H1 (cell line): ENCODE measurements at places on chromosomes 1 and 21.

DNA sequence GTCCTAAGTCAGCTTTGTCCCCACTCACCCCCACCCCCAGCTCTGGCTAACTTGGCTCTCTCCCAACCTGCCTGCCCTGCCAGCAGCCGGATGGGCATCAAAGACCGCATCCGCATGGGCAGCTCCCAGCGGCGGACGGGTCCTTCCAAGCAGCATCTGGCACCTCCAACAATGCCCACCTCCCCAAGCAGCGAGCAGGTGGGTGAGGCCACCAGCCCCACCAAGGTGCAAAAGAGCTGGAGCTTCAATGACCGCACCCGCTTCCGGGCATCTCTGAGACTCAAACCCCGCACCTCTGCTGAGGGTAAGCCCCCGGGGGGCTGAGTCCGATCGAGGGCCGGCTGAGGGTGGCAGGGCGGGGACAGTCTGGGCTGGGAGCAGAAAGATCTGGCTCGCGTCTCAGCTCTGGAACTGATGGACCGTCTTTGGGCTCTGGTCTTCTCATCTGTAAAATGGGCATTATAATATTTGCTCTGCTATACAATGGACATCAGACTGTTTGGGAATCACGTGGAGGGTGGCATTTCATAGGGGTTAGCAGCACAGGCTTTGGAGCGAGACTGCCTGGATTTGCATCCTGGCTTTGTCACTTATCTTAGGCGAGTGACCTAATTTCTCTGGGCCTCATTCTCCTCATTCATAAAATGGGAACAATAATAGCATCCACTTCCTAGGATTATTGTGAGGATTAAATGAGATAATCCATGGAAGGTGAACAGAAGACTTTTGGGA, 31.0 kb downstream of the CITED4 start:
- H3K27me3 ChIP-seq, result no peaks in the 10 kb centered on the region
- H3K27ac ChIP-seq, result no peak overlapping the region
- no peak for DNase-seq
- H3K36me3 ChIP-seq, result no peaks in the 10 kb centered on the region

DNA sequence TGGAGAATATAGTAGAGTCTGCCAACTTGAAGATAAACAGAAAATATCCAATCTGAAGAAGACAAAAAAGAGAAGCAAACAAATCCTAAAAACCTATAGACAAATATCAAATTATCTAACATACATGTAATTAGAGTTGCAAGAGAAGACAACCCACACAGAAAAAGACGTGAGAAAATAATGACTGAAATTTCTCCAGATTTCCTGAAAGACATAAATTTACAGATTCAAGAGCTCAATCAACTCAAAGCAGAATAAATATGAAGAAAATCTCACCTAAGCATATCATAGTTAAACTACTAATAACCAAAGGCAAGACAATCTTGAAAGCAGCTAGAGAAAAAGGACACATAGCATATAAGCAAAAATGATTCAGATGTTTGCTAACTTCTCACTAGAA, 261.2 kb upstream of the NFIA start:
- H3K4me3 ChIP-seq, result no peak overlapping the region
- no peak overlapping the region for H3K27ac ChIP-seq
- H3K4me1 ChIP-seq, result no peaks in the 10 kb centered on the region
- no peaks in the 10 kb centered on the region for H3K27me3 ChIP-seq
- DNase-seq, result no peak

DNA sequence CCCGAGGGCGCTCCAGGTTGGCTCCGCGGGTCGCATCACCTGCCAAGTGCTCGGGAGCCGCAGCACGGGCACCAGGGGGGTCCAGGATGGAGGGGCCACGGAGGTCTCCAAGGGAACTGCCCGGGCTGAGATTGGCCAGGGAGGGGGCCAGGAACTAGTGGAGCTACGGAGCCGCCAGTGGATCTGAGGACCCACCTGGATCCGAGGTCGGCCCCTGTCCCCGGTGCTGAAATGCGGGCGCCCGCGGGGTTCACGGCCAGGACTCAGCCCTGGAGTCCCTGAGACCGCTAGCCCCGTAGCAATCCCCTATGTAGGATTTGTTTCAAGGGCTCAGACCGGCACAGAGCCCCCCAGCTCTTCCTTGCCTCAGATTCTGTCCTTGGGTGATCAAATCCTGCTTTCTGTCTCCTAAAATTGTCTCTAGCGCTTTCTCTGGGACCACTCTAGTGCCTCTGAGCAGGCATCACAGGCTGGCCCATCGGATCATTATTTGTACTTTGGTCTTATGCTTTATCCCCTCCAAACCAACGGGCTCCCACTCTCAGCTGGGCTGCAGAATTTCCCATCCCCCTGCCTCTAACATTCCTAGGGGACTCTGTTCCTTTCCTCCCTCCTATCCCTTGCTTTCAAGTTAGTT, 27.3 kb downstream of the KIAA2013 start:
- H3K4me3 ChIP-seq, result no peak overlapping the region
- DNase-seq, result peak; percentile 93
- no peak overlapping the region for H3K27ac ChIP-seq
- H3K27me3 ChIP-seq, result no peaks in the 10 kb centered on the region
- H3K36me3 ChIP-seq, result no peaks in the 10 kb centered on the region

GRCh38 chr1:111422546-111423391, 4.8 kb downstream of the OVGP1 start:
- no peak for DNase-seq
- H3K36me3 ChIP-seq, result no peaks in the 10 kb centered on the region
- no peak overlapping the region for H3K27ac ChIP-seq
- H3K4me3 ChIP-seq, result no peak overlapping the region
- H3K4me1 ChIP-seq, result no peaks in the 10 kb centered on the region

DNA sequence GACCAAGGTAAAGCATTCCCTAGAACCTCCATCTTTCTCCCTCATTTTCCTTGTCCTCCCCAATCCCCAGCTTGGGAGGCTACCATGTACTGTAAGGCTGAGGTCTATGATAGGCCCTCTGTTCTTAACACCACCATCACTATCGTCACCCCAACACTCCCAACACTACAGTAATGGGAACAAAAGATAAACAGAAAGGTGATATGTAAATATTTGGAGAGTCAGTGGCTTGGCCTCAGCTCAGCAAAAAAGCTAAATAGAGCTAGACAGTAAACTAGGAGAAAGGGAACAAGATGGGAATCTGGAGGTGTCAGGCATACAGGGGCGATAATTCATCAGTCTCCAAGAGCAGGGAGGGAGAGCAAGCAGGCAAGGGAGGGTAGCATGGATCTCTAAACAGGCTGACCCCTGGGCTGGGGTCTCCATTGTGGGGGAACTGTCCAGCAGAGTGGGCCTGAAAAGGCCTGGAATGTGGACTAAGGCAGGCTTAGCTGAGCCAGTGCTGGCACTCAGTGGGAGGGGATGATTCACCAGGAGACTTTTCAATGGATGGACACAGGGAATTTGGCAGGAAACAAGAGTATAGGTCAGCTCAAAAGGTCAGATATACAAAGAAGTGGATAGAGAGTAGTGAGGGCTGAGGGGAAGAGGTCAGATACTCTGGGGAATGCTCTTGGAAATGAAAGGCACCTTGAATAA, 6.7 kb downstream of the WNT2B start:
- DNase-seq, result no peak
- no peak overlapping the region for H3K27ac ChIP-seq
- H3K4me1 ChIP-seq, result peaks cover 5% of the 10 kb centered on the region; the same call in 1 of the 2 replicates
- no peak overlapping the region for H3K4me3 ChIP-seq
- H3K27me3 ChIP-seq, result peaks cover 17% of the 10 kb centered on the region

DNA sequence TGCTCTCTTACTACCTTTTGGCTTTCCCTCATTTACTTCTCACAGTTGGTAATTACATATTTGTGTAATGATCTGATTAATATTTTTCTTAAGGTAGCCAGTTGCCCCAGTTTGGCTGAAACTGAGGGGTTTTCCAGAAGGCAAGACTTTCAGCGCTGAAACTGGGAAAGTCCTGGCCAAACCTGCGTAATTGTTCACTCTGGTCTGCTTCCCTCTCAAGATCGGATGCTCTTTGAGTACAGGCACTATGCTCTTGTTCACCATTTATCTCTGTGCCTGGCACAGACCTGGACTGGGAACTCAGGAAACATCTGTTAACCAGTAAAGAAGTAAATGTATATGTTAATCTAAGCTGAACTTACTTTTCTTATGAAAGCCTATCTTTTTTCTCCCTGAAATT, 209.6 kb upstream of the HOOK1 start:
- no peaks in the 10 kb centered on the region for H3K4me1 ChIP-seq
- H3K4me3 ChIP-seq, result no peak overlapping the region
- no peak for DNase-seq
- H3K27me3 ChIP-seq, result no peaks in the 10 kb centered on the region
- no peaks in the 10 kb centered on the region for H3K36me3 ChIP-seq
- no peak overlapping the region for H3K27ac ChIP-seq

DNA sequence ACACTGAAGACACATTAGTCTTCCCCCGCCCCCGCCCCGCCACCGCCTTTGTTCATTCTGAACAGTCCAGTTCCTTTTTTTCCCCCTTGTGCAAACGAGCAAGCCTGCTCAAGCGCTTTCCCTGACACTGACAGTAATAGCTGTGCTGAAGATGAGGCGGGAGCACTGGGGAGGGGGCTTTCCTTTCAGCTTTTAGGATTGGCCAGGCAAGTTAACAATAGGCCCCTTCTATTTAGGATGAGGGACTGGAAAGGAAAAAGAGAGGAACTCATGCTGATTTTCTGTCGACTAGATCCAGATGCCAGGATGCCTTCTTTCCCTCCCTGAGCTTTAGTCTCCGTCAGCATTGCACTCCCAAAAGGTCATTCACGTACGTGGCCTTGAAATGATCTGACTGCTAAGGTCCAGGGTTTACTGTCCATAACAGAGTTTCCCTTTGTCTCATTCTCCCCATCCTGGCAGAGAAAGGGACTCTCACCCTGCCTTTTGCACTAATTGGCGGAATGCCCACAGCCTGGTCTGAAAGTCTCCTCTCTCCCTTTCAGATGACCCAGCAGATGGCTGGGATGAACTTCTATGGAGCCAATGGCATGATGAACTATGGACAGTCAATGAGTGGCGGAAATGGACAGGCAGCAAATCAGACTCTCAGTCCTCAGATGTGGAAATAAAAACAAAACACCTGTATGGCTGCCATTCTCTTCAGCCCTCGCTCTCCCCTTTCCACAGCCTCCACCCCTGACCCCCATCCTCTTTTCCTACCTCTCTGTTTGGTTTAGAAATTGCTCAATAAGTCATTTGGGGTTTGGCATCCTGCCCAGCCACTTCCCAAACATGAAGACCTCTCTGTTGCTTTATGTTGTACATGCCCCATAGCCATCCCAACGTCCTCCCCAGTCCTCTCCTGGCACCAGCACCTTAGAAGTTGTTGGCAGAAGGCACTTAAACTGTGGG, 28.6 kb upstream of the ZFP69B start:
- no peak for DNase-seq
- no peak overlapping the region for H3K27ac ChIP-seq
- no peaks in the 10 kb centered on the region for H3K36me3 ChIP-seq

GRCh38 chr1:42358791-42359190, 21.8 kb upstream of the RIMKLA start:
- H3K4me1 ChIP-seq, result no peaks in the 10 kb centered on the region
- H3K27ac ChIP-seq, result no peak overlapping the region
- H3K27me3 ChIP-seq, result no peaks in the 10 kb centered on the region
- no peak overlapping the region for H3K4me3 ChIP-seq
- DNase-seq, result no peak
